CD4-positive, alpha-beta T cell treated with Interferon gamma for 1 hour (primary cell): ENCODE measurements at places on chromosomes 1 and 21.

DNA sequence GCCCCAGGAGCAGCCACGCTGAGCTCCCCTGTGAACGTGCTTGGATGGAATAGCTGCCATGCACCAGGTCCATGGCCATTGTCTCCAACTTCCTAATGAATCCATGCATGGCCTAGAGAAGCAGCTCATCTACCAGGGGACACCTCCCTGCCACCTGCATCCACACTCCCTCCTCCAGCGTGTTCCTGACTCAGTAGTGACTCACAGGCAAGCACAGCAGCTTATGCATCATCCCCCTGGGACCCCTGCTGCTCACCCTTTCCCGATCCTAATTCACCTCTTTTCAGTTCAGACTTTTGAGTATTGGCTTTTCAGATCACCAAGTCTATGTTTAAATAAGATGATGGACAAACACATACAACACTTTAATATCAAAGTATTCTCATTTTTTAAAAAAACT lies 39.9 kb upstream of the TADA1 start:
- no peak for DNase-seq

GRCh38 chr1:54869173-54869851 lies 17.7 kb downstream of the DHCR24 start:
- no peak for DNase-seq

DNA sequence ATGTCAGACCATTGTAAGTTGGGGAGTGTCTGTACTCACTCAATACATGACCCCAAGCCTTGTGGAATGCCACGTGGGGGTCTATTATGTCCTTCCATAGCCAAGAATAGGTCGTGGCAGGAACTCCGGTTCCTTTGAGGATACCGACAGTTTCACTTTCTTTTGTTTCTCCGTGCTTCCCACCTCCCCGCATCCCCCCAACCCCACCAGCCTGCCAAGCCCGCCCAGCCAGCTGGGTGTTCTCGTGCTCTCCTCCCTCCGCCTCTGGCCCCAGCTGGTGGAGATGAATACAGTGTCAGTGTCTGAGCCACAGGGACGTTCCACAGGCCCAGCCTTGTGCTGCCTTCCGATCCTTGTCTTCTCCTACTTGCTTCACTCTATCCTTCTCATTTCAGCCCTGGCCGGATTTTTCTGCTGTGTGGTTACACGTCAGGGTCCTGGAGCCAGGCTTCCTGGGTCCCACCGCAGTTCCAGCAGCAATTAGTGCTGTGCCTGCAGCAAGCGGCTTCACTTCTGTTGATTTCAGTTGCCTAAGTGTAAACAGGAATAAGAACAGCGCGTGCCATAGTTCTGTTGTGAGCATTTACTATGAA lies 4.1 kb upstream of the AGTRAP start:
- peak; percentile 24 for DNase-seq

DNA sequence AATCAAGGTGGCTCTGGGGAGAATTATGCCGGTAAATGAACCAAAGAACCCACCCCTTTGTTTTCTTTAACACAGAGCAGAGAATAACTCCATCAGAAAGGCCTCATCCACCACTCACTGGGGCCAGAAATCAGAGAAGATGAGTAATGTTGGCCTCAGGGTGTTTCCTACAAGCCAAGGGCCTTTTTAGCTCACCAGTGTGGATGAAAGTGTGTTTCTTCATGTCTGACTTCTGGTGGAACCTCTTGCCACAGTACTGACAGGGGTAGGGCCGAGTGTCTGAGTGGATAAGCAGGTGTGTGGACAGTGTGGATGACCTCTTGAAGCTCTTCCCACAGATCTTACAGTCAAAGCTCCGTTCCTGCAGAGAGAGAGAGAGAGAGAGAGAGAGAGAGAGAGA lies 8.3 kb downstream of the GFI1 start:
- DNase-seq, result no peak

DNA sequence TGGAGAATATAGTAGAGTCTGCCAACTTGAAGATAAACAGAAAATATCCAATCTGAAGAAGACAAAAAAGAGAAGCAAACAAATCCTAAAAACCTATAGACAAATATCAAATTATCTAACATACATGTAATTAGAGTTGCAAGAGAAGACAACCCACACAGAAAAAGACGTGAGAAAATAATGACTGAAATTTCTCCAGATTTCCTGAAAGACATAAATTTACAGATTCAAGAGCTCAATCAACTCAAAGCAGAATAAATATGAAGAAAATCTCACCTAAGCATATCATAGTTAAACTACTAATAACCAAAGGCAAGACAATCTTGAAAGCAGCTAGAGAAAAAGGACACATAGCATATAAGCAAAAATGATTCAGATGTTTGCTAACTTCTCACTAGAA lies 261.2 kb upstream of the NFIA start:
- DNase-seq, result no peak

DNA sequence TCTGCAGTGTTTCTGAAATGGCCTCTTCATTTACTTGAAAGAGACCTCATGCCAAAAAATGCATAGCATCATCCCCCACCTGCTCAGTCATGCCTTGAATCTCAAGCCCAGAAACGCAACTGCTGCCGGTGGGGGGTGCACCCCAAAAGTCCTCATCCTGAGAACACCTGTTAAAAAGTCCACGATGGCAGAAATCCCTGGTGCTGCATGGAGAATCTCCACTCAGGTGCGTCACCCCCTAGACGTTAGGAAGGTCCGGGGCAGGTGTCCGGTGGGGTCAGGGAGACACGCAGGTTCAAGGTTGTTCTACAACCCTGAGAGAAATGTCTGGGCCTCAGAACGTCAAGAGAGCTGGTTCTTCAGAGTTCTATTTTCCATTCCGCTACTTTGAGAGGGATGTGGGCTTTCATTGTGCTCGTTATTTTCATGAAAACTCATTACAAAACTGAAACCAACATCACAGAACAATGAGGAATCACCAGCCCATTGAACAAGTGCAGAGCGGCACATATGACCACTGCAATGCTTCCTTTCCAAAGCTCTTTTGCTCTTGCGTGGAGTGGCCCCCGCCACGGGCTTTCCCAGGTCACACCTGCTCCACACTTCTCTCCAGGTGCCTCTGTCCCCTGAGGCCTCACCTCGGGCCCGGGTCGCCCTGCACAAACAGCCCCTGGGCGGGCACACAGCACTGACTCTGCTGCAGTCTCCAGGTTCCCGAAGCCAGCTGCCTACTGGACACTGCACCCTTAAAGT lies 201.9 kb downstream of the TOMM20 start:
- DNase-seq, result no peak

- no peak for DNase-seq
Measured at GRCh38 chr1:207812778-207813511, 61.1 kb downstream of the CD46 start.

DNA sequence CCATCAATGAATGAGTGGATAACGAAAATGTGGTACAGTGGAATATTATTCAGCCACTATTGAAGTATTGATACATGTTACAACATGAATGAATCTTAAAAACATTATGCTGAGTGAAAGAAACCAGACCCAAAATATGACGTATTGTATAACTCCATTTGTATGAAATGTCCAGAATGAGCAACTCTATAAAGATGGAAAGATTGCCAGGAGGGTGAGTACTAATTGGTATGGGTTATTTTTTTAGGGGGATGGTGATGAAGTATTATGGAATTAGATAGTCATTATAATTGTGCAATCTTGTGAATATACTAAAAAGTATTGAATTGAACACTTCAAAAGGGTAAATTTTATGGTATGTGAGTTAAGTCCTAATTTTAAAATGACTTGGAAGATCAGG lies 278.6 kb downstream of the SIPA1L2 start:
- DNase-seq, result no peak

- DNase-seq, result no peak
Measured at GRCh38 chr1:85279458-85280080, 3.1 kb upstream of the BCL10 start.

GRCh38 chr21:39661121-39661520 lies 48.4 kb downstream of the B3GALT5 start:
- DNase-seq, result no peak

DNA sequence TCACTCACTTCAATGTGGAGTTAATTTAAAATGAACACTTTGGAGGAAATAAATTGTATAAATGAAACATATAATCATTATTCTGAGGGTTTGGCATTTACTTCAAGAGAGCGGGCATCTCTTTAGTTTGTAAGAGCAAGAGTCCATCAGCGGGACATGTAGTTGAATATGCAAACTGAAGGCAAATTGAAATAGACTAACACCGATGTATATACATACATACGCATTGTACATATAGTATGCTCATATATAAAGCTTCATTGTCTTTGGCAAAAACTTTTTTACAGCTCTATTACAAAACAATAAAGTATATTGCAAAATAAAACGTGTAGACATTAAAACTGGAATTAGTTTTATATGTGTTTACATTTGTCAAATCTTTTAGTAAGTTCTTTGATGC lies 328.9 kb downstream of the LTN1 start:
- no peak for DNase-seq
